ENCODE measurements at places on chromosomes 6 and 20.
A peak's percentile ranks its signal among the peaks of the same experiment; 100 is the strongest.

DNA sequence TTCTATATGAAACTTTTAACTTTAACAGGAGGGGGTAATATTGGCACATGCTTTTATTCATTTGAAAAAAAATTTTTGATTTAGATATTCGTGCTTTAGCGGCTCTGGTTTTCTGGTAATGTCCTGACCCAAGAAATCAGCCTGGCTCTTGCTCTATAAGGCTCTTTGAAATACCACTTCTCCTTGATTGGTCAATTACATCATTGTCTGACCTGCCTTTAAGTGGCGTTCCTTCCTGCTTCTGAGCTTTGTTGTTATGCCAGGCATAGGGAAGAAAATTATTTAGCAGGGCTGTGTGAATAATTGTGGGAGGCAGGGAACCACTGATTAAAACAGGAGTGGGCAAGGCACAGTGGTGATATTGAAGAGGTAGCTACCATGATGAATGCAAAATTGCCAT is 3.9 kb downstream of the RNF144B start:
- no peak for DNase-seq

DNA sequence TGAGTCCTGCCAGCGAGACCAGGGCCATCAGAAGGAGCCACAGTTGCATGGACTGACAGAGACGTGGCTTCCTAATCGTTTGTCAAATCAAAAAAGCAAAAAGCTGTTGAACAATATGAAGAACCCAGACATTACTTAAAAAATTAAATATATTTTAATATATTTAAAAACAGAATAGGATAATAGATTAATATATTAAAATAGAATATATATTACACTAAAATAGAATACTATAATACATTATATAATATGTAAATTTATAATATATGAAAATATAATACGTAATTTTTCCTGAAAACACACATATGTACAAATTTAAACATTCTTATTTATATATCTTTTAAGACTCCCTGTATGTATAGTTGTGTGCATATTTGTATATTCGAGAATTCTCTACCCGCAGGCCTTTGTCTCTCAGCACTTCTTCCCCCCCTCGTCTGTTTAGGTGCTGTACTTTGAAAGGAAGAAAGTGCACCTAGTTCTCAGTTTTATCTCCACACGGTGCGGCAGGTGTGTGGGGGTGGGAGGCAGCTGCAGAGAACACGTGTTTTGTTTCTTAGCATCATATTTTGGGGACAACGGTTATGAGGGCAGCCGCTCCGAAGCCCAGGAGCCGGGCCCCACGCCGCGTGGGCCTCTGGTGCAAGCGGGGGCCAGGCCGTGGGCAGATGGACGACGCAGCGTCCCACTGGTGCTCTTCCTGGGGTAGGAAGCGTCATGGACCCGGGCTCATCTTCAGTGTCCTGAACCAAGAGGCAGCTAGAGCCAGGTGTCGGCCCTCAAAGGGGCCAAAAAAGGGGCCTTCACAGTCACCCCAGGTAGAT is 72.2 kb upstream of the MPC1 start:
- DNase-seq, result no peak

- no peak for DNase-seq
Observed at GRCh38 chr6:136326038-136326553, 36.5 kb upstream of the BCLAF1 start.

DNA sequence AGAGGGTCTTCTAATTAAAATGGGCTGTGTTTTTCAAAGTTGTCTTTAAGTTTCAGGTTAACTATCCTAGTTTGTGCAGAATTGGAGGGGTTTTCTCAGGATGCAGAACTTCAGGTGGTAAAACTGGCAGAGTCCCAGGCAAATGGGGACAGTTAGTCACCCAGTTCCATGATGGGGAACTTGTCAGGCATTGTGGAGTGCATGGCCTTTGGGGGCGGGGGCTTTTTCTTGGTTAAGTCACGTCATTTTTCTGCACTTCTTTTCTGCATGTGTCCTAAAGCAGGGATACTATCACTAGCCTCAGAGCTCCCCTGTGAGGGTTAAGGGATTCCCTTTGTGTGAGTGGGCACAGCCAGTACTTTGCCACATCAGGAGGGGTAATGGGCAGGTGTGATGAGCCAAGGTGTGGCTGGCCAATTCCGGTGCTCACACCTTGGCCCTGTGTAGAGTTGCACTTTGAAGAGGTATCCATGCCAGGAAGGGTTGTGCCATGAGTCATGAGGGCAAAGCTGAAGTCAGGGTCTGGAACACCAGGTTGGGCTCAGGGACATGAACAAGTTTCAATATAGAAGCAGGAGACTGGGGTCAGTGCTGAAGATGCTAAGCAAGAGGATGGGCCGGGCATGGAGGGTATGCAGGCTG is 126.0 kb upstream of the RREB1 start:
- no peak for DNase-seq

- peak; percentile 72 for DNase-seq
Observed at GRCh38 chr6:158758451-158758860, 60.7 kb downstream of the EZR start.

DNA sequence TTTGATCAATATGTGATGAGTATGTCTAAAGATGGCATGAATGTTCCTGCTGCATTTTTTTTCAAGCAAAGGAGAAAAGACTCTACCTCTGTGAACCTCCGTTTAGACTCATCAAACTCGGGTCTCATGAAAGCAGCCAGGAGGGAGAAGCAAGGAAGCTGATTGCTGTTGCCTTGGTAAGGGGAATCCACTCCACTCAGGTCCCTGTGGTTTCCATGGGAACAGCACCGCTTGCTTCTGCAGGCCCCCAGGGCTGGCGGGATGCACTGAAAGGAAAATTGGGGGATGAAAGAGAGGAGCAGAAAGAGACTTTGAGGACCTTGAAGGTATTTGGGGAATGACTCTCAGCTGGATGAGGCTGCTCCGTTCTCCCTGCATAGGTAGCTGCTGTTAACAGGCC is 249.6 kb upstream of the RIN2 start:
- no peak for DNase-seq

DNA sequence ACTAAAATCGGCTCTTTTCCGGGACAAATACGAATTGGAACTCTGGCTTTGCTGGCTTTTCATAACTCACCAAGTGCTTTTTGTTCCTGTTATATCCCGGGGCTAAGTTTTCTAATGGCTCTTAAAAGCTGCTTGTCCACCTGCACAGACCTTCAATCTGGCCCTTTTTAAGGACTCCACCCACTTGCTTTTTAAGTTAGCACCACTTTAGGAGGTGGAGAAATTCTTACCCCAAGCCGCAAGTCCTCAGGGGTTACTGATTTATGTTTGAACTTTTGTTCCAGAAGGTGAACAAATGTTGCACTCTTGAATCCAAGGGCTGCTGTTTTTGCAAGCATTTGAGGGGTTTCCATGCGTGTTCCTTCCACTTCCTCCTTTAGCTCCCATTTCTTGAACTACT is 37.8 kb downstream of the FAM184A start:
- no peak for DNase-seq
